NCI-H1105 treated with DMSO at 0.1 percent for 48 hours (cell line): ENCODE measurements at places on chromosomes 16 and 17.

DNA sequence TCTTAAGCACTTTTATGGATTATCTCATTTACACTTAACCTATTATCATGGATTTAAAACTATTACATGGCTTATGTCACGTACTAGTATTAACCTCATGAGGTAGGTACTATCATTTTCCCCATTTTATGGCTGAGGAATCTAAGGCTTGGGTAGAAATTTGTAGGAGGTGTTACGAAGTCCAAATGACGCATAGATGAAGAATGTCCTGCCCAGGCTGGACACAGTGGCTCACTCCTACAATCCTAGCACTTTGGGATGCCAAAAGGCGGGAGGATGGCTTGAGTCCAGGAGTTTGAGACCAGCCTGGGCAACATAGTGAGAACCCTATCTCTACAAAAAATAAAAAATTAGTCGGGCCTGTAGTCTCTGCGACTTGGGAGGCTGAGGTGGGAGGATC, 4.8 kb upstream of the C1QL1 start:
- no peak for DNase-seq

- no peak for DNase-seq
These were observed 843 bp downstream of the ZNF174 start for GRCh38 chr16:3401719-3402397.

- DNase-seq = no peak
These were observed 22.6 kb downstream of the COG1 start for GRCh38 chr17:73215447-73215846.

- peak; percentile 74 for DNase-seq
These were observed 18.2 kb downstream of the GNGT2 start for GRCh38 chr17:49191917-49192741.

GRCh38 chr16:54657058-54657708, 273.5 kb upstream of the IRX5 start:
- DNase-seq = no peak

GRCh38 chr16:53948734-53949430, 244.9 kb downstream of the FTO start:
- no peak for DNase-seq

GRCh38 chr17:29929006-29929532, 959 bp downstream of the SSH2 start:
- DNase-seq = peak; percentile 52

- DNase-seq = no peak
These were observed 3.2 kb downstream of the GJD3 start for GRCh38 chr17:40361063-40361924.

- no peak for DNase-seq
These were observed 4.0 kb downstream of the MAFG start for GRCh38 chr17:81923302-81924260.
